Stimulated activated CD8-positive, alpha-beta memory T cell treated with anti-CD3 and anti-CD28 coated beads, Interleukin-12 subunit alpha, Interleukin-12 subunit beta, amount 100 ng/mL, for 1 hour (primary cell): ENCODE measurements at places on chromosomes 16 and 17.

GRCh38 chr17:40068917-40069750 is 6.4 kb downstream of the THRA start:
- DNase-seq = peak; percentile 64

DNA sequence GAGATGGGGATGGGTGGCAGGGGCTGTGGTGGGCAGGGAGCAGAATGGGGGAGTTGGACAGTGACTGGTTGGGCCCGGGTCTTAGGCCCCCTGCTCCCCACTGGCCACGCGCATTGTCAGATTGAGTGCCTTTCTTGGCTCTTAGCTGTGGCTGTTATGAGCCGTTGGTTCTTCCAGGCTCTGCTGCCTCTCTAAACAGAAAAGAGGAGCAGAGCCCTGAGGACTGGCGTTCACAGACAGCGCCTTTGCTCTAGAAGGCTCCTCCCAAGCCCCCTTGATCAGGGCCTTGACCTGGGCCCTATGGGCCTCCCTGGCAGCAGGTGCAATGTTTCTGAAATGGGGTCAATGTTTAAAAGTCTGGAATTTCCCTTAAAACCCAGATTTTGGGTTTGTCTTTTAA is 14.8 kb upstream of the NUDT16L1 start:
- no peak for DNase-seq

- no peak for DNase-seq
Observed at GRCh38 chr17:15409721-15410250, 57.6 kb downstream of the CDRT4 start.

DNA sequence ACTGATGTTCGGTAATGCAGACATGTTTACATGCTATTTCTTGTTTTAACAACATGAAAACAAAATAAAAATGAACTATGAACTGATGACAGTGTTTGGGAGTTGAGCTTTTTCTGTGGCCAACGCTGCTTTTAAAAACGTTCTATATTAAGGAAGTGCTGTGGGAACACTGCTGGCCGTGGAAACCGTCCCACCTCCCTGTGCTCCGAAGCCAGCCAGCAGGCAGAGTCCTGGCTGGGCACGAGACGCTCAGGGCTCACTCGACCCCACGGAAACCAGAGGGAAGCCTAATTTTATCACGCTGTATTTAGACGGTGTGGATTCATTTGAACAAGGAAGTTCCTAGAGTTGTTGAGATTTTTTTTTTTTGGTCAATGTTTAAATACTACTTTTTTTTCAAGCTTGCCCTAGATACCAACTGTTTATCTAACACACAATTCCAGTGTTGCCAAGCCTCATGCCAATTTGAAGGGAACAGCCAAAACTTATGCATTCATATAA is 25.8 kb downstream of the ADCY9 start:
- DNase-seq = no peak

DNA sequence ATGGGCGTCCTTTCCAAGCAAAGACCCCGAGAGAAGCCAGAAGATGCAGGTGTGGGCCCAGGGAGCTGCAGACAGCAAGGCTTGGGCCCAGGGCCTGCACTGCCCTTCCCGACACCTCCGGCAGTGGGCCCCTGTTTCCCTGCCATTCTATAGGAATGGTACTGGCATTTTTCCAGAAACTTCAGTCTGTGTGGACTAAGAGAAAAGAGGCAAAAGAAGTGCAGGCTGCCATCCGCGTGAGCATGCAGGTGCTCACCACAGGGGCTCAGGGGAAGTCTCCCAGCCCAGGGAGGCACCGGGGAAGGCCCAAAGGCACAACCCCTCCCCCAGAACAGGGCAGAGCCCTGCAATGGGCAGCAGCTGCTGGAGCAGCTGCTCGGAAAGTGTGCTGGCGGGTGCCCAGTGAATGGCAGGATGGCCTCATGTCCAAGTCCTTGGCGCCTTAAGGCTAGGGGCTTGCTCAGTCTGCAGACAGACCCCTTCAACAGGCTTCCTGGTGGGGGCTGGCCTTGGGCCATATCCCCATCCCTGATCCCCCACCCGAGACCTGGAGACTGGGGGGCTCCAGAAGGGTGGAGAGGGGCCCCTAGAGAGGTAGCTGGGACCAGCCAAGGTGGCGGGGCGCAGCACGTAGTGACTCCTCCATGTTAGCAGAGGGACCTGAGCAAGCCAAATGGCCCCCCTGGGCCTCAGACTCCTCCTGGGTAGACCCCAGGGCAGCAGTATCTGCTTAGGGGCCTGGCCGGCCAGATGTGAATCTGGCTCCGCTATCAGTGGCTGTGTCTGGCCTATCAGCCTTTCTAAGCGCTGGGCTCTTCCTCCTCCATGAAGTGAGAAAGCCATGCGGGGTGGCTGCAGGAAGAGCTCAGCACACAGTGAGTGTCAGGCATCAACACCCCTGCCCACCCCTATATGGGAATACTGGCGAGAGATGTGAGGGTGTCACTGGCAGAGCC is 6.7 kb upstream of the TPPP3 start:
- DNase-seq = no peak

GRCh38 chr17:37847811-37848331 is 76.3 kb upstream of the TBC1D3K start:
- no peak for DNase-seq

DNA sequence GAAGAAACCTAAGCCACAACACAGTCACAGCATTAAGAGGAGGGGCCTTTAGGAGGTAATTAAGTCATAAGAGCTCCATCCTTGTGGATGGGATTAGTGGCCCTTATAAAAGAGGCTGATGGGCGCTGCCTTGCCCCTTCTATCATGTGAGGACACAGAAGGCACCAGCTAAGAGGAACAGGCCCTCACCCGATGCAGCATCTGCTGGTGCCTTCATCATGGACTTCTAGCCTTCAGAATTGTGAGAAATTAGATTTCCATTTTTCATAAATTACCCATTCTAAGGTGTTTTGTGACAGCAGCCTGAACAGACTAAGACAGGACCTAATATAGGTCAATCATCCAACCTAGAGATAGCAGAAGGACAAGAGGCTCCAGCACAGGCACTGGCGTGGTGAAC is 120.8 kb downstream of the CDYL2 start:
- no peak for DNase-seq

GRCh38 chr16:2082983-2083364 is 35.2 kb downstream of the TSC2 start:
- DNase-seq = no peak
